Stimulated activated CD4-positive, alpha-beta T cell treated with anti-CD3 and anti-CD28 coated beads, Interleukin-4, amount 100 ng/mL, for 24 hours (primary cell): ENCODE measurements at places on chromosomes 4 and X.

- no peak for DNase-seq
These were observed 45.2 kb downstream of the CXCL13 start for GRCh38 chr4:77650787-77651186.

DNA sequence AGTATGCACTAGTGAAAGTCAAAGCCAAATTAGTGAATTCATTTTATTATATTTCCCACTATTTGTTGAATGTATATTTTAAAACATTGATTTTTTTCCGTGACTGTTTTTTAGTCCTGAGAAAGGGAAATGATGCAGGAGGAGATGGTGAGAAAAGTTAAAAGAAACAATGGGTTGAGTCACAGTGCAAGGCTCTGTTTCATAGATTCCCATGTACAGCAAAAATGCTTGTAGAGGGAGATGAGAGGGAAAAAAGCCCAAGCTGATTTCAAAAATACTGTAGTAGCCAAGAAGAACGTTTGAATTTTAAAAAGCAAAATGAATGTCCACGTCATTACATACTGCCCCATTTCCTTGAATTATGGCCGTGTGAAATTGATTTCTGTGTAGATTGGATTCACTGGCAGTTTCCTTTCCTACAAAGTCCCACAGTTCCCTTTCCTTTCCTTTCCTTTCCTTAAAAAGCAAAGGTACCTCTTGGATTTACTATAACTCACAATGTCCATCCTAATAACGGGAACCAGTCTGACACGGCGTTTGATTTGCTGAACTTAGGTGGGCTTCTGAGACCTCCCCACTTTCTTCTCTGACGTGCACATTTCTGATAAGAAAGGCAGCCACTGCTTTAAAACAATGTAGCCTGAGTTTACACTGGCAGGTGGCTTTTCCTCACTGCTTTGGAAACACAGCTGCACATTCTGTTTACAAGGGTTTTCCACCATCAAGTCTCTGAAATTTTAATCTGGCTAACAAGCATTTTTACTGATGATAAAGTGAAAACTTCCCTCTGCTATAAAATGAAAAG is 63.7 kb downstream of the SPCS3 start:
- no peak for DNase-seq

DNA sequence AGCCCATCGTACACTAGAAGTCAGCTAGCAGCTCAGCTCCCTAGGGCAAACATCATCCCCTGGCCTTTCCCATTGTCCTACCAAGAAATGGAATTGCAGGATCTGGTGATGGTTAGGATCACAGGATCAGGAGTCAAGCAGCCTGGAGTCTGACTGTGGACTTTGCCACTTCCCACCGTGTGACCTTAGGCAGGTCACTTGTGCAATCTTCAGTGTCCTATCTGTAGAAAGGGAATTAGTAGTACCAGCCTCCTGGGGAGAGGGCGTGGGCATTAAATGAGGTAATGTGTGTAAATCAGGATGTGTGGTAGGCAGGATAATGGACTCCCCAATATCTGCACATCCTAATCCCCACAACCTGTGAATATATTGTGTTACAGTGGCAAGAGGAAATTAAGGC is 38.6 kb upstream of the APLN start:
- no peak for DNase-seq

GRCh38 chr4:26441771-26442170 is 48.5 kb downstream of the CCKAR start:
- DNase-seq = no peak
